ENCODE measurements at places on chromosomes 13 and 19.
A peak's percentile ranks its signal among the peaks of the same experiment; 100 is the strongest.

DNA sequence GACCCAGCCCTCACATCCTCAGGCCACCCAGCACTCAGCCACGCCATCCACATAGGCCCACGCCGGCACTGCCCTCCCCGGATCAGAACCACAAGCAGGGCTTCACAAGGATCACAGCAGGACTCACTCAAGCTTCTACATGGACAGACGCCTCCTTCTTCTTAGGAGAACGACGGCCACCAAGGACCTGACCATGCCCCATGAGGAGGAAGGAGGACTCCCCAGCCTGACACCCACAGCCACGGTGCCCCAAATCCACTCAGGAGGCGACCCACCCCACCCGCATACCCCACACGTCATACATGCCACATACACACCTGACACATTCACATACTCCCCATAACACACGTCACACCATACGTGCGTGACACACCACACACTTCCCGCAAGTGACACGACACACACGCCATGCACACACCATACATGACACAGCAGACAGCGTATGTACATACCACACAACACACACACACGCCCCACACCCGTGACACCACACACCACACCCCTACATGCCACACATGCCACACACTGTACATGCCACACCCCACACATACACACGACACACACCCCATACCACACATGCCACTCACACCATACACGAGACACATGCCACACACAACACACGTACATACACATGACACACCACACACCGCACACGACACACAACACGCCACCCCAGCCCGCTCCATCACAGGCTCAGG, 50.4 kb downstream of the MLLT1 start:
- no peak for DNase-seq

GRCh38 chr13:27442071-27442647, 8.2 kb downstream of the MTIF3 start:
- DNase-seq: no peak

DNA sequence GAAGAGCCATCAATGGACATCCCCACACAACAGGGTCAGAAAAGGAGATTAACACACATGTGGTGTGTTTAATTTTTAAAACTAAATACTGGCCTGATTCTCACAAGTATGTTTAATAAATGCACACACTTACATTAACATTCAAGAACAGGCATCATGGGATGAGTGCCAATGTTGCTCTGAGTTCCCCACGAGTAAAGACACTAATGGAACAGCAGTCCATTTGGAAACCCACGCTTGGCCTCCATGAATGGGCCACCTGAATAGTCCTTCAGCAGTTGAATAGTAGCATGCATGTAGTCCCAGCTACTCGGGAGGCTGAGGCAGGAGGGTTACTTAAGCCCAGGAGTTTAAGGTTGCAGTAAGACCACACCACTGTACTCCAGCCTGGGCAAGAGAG, 195.2 kb upstream of the IPO5 start:
- DNase-seq: no peak

DNA sequence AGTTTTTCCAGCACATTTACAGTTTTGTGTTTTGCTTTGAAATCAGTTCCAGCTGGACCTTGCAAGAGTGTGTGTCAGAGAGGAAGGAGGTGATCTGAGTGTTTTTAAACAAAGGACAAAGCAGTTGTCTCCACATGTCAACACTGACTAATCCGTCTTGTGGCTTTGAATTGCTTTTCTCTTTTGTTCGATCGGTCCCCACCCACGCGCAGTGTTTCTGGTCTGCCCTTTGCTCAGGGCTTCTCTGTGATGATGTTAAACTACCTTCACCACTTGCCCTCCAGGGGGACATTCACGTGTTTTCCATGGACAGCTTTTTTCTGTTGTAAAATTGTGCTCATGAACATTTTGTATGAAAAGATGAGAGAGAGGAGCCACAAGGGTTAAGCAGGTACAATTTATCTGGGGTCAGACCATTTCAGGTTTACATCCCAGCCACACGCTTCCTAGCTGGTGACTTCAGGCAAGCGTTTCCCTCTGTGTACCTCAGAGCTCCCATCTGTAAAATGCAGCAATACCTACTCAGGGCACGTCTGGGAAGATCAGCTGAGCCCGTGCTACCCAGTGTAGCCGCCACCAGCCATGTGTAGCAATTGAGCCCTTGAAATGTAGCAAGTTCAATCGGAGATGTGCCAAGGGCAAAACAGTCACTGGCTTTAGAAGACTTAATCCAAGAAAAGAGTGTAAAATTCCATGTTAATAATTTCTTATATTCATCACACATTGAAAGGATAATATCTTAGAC, 13.5 kb upstream of the PLA2G4C start:
- no peak for DNase-seq

- no peak for DNase-seq
These were observed 3.6 kb downstream of the NACC1 start for GRCh38 chr19:13121551-13122274.

DNA sequence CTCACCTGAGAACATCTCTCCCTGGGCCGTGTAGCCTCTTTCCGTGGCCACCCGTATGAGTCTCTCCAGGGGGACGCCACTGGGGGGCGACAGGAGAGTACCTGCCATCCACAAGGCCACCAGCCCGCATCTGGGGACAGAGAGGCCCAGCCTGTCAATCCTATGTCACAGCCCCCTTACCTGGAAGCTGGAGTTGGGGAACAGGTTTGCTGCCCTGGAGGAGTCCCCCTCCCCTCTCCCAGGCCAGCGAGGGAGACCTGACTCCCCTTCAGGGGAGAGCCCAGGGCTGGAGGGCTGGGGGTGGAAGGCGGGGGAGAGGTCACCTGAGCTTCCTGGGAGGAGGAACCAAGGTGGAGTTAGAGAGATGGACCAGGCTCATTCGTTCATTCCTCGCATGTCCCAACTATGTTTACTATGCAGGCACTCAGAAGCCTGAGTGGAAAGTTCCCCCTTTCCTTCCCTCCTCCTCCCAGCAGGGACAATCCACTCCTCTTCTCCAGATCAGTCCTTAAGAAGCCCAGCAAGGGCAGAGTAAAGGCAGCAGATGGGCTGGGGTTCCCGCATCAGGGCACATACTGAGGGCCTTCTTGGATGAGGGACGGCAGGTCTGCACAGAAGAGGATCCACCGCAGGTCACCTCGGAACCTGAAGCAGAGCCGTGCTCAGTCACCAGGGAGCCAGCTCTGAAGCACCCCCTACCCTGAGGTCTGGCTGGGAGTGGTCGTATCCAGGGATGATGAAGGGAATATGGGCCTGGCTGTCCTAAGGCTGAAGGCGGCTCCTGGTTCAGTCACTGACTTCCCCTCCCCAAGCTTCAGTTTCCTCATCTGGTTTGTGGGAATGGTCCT, 5.5 kb downstream of the ACTMAP start:
- DNase-seq: no peak

DNA sequence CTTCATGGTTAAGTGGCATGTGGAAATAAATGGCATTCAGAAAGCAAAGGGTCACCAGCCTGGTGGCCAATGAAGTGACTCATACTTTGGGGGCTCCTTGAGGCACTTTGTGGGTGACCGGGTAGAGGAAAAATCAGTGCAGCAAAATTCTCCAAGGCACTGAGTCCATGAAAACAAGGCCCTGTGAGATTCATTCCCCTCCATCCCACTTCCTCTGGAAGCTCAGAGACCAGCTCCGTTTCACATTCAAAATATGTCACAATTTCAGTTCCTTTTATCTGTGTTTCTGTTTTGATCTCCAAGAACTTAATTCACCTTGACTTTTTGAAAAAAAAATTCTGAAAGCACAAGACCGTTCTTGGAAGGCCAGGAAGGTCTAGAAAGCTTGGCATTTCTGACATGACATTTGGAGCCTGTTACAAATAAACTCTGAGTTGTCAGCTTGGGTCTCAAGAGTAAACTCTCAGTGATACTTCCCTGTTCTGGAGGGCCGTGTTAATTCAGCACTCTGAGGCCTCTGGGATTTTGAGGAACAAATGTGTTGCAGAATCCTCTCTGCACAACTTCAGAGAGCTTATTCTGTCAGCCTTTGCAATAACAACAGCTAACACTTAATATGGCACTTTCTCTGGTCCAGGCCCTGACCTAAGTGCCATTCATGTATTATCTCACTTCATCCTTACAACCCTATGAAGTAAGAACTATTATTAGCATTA, 6.8 kb downstream of the CYSLTR2 start:
- no peak for DNase-seq

DNA sequence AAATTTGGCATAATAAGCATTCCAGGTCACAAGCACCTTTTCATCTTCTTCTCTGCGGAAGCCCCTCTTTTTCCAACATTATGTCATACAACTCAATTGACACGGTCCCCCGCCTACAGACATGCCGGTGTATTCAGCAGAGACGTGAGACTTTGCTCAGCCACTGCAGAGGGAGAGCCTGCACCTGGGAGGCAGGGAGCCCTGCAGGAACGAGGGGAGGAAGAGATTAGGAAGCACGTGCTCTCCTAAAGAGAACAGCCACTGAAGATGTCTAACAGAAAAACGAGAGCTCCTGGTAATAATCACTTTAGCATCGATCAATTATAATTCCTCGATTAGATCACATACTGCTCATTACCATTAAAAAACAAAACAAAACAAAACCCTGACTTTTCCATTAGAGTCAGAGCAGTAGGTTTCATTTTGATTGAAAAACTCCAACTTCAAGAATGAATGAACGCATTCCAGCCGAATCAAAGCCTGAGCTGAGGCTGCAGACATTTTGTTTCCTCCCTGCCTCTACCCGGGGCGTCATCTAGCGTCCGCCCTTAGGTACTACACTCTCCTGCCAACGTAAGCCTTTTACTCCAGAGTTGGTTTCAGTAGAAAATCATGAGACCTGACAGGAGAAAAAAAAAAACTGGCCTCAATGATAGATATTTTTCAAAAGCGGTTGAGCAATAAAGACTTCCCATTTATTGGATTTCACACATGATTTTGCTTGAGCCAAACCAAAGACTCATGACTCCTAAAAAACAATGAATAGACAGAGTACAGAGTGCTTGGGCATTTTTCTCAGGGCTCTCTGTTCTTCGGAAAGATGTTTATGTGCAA, 194.5 kb downstream of the KATNAL1 start:
- DNase-seq: peak; percentile 34

DNA sequence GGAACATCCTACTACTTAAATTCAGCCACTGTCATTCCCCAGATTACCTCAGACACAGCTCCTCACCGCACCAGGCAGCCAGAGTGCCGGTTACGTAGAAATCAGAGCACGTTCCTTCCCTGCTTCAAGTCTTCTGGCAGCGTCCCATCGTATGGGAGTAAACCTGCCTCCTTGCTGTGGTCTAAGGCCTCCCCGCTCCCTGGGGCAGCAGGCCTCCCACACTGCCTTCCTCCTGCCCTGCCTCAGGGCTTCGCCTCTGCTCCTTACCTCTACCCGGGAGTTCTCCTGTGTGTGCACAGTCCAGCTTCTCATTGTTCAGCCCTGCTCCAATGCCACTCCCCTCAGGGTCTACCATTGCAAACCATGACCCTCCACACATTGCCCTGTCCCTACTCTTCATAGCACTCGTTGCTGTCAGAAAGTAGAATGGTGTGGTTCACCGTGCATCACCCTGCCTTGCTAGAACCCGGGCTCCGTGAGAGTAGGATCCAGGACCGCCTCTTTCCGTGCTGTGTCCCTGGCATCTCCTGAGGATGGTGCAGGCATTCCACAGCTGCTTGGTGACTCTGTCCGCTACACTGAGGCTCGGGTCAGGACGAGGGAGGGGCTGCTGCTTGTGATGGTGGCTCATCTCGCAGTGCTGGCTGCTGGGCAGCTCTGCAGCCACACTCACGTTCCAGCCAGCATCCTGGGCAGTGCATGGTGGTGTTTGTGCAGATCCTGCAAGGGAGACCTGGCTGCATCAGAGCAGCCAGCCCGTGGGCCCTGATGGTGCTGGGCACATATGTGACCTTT, 6.9 kb downstream of the POP4 start:
- no peak for DNase-seq

GRCh38 chr13:114203536-114203935, 24.5 kb downstream of the CFAP97D2 start:
- no peak for DNase-seq

DNA sequence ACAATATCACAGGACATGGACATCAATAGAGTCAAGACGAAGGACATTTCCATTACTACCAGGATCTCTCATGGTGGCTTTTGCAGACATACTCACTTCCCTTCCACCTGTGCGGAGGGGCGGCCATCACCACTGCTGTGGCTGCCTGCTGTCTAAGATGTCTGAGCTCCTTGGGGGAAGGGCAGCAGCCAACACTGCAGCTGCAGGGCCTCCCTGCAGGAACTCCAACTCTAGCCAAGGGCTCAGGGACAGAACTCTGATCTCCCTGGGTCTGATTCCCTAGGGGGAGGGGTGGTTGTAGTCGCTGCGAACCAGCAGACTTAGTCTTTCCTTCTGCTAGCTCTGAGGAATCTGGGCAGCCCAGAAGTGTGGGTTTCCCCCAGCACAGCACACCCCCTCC, 78.9 kb upstream of the ANKRD10 start:
- DNase-seq: no peak

DNA sequence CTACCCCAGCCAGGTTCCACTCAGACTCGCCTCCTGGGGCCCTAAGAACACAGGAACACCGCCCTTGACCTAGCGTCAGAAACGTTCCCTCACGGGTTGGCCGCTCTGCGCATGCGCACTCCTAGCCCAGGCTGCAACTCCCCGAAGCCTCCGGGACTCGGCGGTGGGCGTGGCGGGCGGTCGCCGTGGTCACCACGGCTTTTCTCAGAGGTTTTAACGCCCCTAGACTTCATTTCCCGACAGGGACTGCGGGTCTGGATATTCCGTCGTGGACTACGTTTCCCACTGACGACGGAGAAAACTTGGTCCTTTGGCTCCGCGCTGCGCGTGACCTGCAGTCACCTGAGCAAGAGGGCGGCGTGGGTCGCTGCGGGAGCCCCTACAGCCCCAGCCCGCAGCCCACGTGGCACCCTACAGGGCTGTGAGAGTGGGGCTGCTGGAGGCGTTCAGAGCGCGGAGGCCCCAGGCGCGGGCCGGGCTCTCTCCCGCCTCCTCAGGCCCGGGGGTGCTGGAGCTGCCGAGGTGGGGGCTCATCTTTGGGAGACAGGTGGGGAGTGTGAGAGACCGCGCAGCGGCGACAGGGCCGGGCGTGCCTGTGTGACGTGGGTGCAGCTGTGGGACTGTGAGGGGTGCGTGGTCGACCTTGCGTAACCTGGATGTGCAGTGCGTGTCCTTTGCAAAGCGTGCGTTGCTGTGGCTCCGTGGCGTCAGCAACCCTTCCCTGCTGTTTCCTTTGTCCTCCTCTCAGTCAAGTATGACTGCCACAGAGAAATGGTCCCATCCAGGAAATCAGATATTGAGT, 38.0 kb upstream of the ZNF573 start:
- peak; percentile 36 for DNase-seq

GRCh38 chr19:29233591-29233990, 20.6 kb upstream of the UQCRFS1 start:
- no peak for DNase-seq

- no peak for DNase-seq
These were observed 35.4 kb downstream of the LHFPL6 start for GRCh38 chr13:39567569-39567968.

DNA sequence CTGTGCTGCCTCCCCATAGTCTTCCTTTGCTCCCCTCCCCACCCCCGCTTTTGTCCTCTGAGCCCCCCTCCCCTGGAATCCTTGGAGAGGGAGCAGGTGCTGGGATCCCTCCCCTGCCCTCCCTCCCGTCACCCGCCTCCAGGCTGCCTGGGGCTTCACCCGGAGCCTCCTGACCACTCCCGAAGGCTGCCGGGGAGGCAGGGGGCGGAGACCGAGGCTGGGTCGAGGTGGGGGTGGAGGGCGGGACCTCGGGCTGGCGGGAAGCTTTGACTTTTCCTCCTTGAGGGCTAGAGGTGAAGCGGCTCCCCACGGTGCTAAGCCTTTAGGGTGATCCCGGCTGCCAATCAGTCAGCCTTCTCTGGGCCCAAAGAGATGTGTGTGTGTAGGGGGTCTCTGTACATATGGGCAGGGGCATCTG, 1.5 kb downstream of the KMT5C start:
- DNase-seq: peak; percentile 42

- no peak for DNase-seq
These were observed 17.3 kb downstream of the ANKRD24 start for GRCh38 chr19:4199699-4200293.
